ENCODE measurements at places on chromosomes 6 and 20.

DNA sequence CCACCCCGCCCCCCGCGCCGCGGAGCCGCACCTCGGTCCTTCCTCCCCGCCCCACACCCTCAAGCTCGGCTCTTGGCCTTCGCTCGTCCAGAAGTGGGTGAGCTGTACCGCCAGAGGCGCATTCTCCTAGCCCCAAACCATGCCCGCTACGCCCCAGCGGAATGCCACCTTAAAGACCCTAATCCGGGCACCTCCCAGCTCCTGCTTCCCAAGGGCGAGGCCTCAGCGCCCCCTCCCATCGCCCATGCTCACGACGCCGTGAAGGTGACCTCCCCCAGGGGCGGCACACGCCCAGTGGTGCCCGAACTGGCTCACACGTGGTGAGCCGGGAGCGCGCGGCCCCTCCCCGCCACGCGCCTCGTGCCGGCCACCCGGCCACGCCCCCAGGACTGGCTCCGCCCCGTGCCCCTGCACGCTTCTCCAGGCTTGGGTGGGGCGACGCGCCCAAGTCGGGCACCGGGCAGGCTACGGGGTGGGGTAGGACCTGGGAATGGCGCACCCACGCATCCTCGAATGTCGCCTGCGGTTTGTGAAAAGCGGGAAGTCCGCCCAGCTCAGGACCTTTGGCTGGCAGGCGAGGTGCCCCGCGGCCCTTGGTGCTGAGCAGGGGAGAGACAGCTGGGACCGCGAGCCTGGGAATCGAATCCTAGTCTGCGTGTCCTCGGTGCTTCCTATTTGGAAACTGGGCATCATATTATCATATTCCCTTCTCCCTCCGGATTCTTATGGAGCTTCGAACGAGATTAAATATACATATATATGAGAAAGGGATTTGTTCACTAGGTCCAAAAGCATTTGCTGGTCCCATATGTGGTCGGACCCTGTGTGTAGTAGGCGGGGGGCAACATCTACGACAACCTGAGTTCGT lies 941 bp upstream of the SOX12 start:
- peak; percentile 78 for DNase-seq

GRCh38 chr6:76631622-76632021 lies 559.2 kb upstream of the IMPG1 start:
- no peak for DNase-seq

DNA sequence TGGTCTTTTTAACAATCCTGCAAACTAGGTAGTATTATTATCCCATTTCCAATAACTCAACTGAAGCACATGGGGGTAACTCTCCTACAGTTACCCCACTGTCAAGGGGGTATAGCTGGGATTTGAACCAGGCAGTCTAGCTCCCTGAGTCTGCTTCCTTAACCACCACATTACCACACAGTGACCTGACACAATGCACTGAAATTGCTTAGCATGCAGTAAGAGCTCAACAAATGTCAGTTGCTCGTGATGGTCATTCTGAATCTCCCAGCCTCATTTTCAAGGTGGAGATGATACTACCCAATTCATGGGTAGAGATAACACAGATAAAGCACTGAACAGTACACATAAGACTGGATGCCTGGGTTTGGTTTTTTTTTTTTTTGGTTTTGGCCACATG lies 193.2 kb upstream of the MYLIP start:
- DNase-seq, result no peak

DNA sequence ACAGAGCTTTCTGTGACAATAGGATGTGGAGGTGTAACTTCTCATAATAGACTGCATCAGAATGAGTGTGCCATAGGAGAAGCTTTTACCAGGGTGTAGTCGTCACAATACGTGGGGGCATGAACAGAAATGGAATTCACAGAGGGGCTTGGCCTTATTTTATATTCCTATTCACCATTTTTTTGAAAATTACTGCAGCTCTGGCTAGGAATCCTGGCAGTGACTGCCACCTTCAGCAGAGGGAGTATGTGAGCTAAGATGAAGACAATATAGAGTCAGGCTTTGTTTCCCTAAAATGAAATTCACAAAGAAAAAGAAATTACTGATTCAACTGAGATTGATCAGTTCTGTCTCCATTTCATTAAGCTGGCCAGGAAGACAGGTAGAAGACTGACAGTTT lies 13.9 kb downstream of the TOMM6 start:
- no peak for DNase-seq

DNA sequence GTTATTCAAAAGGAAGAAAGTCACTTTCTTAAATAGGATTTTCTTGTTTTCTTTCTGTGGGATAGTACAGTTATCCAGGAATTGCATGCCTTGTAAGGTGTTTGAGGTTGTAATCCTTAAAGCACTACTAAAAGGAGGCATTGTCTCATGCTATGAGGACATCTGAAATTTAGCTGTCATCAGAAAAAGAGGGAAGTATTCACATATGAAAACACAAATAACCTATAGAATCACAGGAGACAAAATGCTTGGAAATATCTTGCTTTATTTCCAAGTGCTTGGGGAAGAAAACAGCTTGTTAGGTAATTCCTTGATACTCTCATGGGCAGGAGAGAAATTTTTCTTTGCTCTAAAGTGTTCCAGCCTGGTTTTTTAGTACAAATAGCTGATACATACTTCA lies 40.1 kb downstream of the HECA start:
- DNase-seq, result no peak

- no peak for DNase-seq
Measured at GRCh38 chr20:23178806-23179205, 92.7 kb upstream of the CD93 start.

GRCh38 chr20:51385646-51386530 lies 156.6 kb downstream of the NFATC2 start:
- no peak for DNase-seq

DNA sequence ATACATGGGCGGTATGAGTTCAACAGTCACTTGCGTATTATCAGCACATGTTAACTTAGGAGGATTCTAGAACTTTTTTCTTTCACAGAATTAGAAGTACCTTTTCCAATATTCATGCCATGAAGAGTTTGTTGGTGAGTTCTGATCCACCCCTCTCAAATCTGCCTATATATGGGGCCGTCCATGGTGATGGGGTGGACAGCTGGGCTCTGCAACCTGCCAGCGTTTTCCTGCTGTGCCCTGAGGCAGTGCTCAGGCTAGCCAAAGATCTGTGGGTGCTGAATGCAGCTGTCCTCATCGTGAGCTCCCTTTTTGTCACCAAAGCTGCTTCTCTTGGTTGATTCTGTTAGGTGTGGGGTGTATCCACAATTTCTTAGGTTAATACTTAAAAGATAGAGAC lies 88.7 kb downstream of the THBS2 start:
- DNase-seq, result no peak

DNA sequence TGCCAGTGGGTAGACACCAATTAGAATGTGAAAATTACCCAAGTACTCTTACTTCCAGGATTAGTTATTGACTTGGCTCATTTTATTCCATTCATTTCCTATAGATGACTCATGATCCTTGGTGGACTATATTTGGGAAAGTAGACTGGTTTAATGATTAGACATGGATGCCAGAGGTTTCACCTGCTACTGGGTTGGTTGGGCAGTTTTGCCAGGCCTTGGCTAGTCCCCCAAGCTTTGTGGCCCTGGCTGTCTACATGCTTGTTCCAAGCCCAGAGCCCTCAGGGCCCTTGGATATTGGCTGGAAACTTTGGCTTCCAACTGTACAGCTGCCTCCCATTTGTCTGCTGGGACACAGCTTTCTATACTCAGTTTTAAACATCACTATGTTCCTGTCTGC lies 104.1 kb downstream of the ZFP64 start:
- DNase-seq, result no peak

DNA sequence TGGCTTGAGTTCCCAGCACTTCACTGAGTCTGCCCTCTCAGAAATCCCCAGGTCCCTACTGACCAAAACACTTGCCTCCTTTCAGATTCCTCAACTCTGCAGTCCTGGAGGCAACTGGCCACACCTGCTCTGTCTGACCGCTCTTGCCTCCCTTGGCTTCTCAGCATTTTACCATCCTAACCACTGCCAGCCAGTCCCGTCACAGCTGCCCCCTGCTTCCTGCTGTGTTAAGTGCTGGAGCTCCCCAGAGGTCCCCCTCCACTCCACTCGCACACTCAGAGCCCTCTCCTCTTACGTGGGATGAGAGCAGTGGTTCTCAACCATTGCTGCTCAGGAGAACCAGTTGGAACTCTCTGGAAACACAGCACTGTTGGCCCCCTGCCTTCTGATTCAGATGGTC lies 20.5 kb downstream of the ADAT2 start:
- DNase-seq, result no peak

GRCh38 chr6:160494576-160494975 lies 146.4 kb downstream of the SLC22A3 start:
- no peak for DNase-seq

DNA sequence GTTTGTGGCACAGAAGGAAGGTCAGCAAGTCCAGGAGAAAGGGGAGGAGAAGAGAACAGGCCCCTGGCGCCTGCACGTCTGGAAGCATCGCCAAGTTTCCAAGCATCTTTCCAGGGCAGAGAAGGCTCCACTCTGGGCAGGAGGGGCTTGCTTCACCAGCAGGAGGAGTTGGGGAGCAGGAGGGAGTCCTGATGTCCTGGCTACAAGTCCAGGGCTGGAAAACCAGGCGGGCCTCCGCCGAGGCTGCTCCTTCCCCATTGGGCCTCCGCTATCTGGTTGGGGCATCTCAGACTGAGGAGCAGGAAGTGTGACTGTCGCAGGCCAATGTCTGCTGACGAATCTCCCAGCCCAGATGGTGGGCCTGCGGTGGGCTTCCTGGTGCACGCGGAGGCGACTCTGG lies 421.9 kb downstream of the PREX1 start:
- no peak for DNase-seq

DNA sequence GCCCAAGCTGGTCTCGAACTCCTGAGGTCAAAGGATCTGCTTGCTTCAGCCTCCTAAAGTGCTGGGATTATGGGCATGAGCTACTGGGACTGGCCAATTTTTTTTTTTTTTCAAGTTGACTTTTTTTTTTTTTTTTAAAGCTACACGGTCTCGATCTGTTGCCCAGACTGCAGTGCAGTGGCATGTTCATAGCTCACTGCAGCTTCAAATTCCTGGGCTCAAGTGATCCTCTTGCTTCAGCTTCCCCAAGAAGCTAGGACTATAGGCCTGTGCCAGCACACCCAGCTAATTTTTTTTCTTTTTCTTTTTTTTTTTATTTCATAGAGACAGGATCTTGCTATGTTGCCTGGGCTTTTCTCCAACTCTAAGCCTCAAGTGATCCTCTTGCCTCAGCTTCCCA lies 59.5 kb downstream of the NCOA3 start:
- no peak for DNase-seq

DNA sequence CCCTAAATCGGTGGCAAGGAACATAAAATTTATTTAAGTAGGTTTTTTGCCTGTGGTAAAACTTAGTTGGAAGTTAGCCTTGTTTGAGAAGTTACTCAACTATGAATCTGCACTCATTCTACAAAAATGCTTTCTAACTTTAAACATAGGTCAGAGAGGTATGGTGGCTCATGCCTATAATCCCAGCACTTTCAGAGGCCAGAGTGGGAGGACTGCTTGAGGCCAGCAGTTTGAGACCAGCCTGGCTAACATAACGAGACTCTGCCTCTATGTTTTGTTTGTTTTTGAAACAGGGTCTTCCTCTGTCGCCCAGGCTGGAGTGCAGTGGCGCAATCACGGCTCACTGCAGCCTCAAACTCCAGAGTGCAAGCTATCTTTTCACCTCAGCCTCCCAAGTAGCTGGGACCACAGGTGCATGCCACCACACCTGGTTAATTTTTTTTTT lies 16.2 kb downstream of the USP49 start:
- DNase-seq, result no peak

DNA sequence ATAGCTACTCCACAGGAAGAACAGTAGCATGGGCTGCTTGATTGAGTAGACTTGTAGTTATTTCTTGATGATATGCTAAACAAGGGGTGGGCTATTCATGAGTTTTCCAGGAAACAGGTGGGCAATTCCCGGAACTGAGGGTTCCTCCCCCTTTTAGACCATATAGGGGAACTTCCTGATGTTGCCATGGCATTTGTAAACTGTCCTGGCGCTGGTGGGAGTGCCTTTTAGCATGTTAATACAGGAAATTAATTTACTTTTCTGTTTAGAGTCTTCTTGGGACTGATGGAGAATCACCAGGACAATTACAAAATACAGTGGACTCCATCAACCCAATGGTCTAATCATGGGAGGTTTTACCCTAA lies 22.7 kb downstream of the CYP24A1 start:
- no peak for DNase-seq

GRCh38 chr6:111070105-111071005 lies 16.9 kb upstream of the SLC16A10 start:
- DNase-seq, result no peak

DNA sequence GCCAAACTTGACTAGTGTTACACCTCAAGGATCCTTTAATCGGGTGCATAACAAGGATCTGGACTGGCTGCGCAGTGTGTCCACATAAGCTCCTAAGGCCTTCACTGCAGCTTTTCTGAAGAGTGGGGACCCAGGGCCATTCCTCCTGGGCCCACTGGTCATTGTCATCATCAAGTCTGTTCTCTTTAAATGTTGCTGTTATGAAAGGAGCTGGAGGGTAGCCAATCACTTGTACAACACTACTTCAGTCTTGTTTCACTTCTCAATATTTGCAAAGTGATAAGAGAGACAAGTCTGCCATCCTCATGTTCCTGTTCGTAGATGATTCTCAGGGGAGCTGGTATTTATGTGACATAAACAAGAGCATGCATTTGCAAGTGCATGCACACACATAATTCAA lies 149.8 kb downstream of the SYNDIG1 start:
- DNase-seq, result no peak

- DNase-seq, result no peak
Measured at GRCh38 chr6:147201885-147202515, 2.2 kb upstream of the STXBP5 start.

DNA sequence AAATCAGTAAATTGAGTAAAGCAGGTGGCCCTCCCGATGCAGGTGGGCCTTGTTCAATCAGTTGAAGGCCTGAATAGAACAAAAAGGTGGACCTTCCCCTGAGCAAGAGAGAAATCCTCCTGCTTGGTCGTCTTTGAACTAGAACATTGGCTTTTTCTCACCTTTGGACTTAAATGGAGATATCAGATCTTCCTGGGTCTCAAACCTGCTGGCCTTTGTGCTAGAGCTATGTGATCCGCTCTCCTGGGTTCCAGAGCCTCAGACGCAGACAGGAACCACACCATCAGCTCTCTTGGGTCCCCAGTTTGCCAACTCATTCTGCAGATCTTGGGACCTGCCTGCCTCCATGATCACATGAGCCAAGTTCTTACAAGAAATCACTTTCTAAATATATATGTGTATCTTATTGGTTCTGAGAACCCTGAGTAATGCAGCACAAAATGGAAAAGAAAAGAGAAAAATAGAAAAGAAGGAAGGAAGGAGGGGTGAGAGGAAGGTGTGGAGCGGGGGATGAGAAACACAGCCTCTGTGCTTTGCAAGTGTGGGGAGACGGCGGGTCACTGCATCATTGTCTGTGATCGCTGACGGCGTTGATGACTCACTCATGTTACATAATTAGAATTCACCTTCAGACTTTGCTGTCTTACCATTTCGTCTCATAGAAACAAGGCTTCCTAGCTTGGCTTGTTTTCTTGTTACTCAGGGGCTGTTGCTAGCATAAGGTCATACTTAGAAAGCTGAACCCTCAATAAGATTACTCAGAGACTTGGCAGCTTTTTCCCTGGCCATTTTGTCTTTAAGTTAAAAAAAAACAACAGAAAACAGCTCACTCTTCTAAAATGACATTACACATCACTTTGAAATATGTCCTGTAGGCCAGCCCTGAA lies 85.7 kb upstream of the NEDD9 start:
- DNase-seq, result peak; percentile 69

- DNase-seq, result no peak
Measured at GRCh38 chr6:22657352-22657980, 88.1 kb downstream of the HDGFL1 start.
